ENCODE measurements at places on chromosomes 5 and 9.

DNA sequence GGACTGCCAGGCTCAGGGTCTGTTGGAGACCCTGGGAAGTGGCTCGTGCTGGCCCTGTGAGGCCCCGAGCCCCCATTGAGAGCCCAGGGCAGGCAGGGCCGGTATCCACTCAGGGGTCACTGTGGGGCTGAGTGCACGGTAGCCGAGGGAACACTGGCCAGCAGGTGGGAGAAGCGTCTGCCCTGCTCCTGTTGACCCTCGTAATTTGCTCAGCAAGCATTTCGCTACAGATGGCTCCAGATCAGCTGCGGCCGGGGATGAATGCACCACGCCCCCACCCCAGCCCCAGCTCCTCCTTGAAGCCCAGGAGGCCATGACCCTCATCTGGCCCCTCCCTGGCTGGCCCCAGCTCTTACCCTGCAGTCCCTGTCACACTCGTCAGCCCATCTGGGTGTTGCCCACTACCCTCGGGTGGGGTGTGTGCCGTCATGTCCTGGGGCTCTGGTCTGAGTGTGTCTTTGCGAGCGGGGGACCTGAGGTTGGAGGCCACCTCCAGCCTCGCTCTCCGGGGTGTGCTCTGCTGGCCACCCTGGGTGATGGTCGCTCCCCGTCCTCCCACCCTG lies 6.1 kb upstream of the NRARP start:
- no peak for DNase-seq

DNA sequence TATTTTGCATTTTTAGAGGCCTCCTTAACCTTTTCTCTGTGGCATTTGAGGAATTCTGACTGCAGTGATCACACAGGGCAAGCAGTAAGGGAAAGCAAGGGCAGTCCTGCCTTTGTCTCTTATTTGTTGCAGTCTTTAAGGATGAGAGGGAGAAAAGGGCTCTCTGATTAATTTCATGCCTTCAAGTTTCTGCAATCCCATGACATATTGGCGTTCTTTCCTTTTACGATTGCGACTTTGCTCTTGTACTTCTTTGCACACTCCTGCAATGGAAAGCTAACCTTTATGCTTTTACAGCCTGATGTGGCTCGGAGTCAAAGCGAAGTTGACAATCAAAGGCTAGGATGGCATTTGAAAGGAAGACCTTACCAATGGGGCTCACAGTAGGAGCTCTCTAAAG lies 698.4 kb downstream of the DNAH5 start:
- DNase-seq, result no peak

DNA sequence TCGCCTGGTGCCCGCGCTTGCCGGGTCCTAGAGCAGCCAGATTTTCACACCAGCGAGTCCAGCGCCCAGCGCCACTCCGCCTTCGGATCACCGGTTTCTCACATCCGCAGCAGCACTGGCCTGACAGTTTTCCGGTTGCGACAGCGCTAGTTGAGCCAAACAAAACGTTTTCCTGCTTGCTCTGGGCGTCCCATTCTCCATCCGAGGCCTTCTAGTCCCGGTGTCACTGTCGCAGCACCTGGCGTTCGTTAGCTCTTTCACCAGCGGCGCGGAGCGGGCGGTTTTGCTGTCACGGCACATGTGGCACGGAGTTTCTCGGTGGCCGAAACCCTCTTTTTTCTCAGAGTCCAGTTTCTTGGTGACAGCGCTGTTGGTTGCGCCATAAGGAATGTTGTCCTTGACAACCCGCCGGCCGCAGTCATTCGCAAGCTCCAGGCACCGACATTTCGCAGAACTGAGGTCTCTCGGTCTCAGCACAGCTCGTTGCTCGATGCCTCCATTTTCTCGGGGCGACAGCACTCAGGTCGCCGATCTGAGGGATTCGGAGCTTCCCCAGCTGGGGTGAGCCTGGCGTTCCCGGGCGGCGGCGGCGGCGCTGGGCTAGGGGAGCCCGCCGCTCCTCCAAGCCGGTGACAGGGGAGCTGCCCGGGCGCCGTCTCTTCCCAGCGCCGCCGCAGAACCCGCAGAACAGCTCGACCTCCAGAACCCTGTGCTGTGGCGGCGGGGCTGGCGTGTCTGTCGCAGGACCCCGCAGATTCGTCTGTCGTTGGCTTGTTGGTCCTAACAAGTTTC lies 47.8 kb downstream of the ANXA2R start:
- peak; percentile 98 for DNase-seq

- peak; percentile 36 for DNase-seq
These were observed 920 bp downstream of the LPCAT1 start for GRCh38 chr5:1522601-1523479.

DNA sequence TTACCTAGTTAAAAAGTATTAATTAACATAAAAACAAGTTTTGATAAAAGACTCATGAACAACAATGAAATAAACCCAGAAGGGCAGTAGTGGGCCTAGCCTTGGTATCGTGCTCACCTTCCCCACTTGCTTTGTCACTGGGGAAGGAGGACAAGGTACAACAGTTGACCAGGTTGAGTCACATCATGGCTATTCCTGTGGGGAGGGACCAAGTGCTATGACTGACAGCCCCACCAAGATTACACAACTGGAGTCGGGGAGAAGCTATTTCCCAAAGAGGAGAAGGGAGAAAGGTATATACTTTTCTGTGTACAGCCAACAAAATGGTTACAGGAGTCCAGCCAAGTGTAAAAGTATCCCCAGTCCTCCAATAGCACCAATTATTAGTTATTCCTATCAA lies 251.3 kb upstream of the RFX3 start:
- DNase-seq, result no peak

- no peak for DNase-seq
These were observed 43.1 kb downstream of the LHX2 start for GRCh38 chr9:124054582-124055227.

DNA sequence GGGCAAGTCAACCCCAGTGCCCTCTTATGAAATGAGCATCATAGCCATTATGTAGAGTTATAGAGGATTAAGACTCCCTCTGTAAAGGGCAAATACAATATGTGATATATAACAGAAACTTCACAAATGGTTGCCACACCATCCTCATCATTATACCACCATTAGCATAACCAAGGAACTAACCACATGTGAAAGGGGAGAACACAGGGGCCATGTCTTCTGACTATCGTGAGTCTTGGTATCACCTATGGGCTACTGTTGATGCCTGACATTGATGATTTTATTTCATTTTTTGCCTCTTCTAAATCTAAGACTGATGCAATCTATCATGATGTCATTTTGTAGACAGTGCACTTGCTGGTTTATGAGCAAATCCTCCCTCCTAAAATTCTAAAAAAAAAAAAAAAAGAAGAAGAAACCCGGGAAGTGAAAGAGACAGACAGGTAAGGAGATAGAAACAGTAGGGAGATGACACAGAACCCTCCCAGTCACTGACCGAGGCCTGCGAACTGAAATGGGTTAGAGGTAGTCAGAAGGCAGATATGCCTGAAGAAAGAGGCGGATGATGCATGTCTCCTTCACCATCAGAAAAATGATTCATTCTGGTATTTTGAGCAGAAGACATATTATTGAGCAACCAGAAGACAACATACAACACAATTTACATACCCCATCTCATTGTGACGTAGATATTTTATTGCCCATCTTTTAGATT lies 266.0 kb downstream of the DMAC1 start:
- no peak for DNase-seq

DNA sequence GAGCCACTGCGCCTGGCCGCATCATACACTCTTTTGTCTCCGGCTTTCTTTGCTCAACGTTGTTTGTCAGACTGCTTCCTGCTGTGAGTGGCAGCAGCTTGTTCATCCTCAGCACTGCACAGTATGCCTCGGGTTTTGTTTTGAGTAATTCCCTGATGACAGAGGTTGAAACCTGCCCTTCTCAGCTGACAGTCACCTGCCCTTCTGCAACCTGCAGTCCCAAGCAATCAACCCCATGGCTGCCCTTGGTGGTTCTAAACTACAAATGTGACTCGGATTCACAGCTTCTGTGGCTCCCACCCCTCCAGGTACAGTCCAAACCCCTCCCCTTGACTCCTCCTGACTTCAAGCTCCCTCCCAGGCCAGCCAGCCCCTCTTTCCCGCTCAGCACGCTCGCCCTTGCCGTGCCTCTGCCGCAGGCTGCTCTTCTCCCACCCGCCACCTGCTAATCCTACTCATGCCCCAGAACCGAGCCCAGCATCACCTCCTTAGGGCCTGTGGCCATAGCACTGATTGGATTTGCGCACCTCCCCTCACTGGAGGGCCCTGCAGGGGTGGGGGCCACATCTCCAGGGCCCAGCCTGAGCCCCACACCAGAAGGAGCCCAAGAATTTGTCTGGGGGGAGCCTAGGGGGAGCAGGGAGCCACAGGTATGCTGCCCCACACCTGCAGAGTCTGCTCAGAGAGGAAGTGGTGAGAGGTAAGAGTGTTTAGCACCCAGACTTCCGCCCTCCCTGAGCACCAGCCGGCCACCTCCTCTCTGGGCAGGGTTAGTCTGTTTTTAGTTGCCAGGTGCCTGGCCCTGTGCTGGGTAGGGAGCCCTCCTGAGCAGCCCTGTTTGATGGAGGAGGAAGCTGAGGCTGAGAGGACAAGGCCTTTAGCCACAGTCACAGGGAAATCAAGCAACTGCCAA lies 10.1 kb downstream of the EEIG1 start:
- no peak for DNase-seq

- DNase-seq, result no peak
These were observed 24.3 kb downstream of the HMGCR start for GRCh38 chr5:75361310-75361709.

DNA sequence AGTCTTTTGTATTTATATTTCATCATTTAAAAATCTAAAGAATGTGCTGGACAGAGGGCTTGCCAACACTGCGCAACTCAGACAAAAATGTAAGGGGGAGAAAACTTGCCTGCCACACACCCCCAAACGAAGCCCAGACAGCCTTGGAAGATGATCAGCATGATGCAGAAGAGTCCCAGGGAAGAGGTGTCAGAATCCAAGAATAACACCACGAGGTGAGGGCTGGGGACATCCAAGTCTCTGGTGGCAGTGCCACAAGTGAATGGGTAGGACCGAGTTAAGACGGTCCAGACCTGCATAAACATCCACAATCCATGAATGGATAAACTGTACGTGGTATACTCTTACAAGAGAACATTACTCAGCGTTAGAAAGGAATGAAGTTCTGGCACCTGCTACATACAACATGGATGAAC lies 10.4 kb downstream of the EPB41L4B start:
- no peak for DNase-seq

GRCh38 chr5:5062525-5063302 lies 77.4 kb upstream of the ADAMTS16 start:
- no peak for DNase-seq

- DNase-seq, result no peak
These were observed 8.8 kb upstream of the UBE2QL1 start for GRCh38 chr5:6439588-6440550.

GRCh38 chr5:66882606-66883227 lies 286.5 kb downstream of the MAST4 start:
- DNase-seq, result peak; percentile 78

GRCh38 chr5:60274747-60275146 lies 381.2 kb upstream of the PDE4D start:
- DNase-seq, result no peak

- DNase-seq, result no peak
These were observed 448.9 kb downstream of the MED10 start for GRCh38 chr5:5929291-5930020.

GRCh38 chr5:74056789-74057164 lies 430.8 kb downstream of the ARHGEF28 start:
- peak; percentile 53 for DNase-seq

DNA sequence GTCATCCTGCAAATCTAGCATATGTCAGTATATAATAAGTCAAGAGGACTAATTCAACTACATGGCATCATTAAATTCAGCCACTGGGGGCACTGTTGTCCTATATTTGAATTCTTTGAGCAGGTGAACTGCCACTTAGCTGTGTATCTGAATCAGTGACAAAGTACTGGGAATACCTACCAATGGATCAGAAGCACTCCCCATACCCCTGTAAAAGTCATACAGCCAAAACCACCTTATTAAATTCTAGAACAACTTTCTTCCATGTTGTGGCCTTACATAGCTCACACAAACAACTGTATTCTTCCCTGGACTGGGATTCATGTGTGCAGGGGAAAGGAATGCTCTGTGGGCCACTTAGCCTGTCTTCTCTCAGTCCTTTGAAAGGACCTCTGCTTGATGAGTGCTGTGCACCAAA lies 57.4 kb upstream of the PLPP6 start:
- peak; percentile 83 for DNase-seq

- DNase-seq, result peak; percentile 67
These were observed 85.0 kb downstream of the HMHB1 start for GRCh38 chr5:143896966-143897365.

- DNase-seq, result peak; percentile 21
These were observed 15.8 kb downstream of the AFF4 start for GRCh38 chr5:132947671-132948070.

DNA sequence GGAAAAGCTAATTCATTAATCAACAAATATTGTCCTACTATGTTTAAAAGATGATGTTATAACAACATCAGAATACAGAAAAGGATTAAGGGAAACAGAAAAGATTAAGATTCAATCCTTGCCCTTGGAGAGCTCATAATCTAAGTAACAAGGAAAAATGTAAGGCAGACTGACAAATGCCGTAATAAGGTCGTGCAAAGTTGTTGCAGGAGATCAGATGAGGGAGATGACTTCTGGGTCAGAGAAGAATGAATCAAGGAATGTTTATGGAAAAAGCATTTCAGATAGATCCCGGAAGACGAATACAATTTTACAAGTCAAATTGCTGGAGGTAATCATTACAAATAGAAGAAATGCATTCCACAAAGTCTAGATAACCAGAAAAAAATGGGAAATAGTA lies 6.4 kb downstream of the ADAMTS6 start:
- no peak for DNase-seq

DNA sequence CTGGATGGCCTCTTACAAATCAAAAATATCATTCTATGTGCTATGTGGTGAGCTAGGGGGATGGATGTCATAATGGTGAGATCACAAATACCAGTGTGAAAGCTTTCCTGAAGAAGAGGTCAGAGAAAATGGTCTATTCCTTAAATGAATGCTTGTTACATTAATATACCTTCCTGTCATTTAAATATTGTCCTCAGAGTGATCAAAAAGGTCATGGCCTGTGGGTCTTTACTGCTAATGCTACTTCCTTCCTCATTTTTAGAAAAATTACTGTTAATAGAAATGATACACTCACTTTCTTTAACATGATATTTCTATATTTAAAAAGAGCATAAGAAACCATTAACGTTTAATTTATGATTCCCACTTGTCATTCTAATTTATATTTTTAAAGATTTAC lies 9.7 kb downstream of the OMD start:
- DNase-seq, result peak; percentile 14

DNA sequence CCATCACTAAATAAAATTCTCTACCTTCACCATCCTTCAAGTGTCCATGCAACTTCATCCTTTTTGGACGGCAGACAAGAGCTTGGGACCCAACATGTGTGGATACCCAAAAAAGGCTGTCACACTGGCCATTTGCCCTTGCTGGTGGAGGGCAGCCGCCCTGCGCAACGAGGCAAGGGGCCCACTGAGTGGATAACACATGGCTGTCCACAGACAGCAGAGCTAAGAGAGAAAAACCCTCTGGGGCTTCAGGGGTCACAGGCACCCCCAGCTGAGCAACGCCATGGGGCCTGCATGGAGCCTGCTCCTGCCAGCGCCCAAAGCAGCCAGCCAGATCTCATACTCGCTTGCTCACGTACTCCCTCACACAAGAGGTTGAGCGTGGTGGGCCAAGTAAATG lies 205.9 kb upstream of the NREP start:
- DNase-seq, result no peak

GRCh38 chr5:83219495-83219894 lies 142.1 kb downstream of the XRCC4 start:
- no peak for DNase-seq

GRCh38 chr5:111680737-111681413 lies 76.1 kb downstream of the NREP start:
- peak; percentile 78 for DNase-seq

- DNase-seq, result peak; percentile 12
These were observed 155.4 kb downstream of the GOLPH3 start for GRCh38 chr5:32018476-32019436.

Data from lung microvascular endothelial cell (primary cell).